ENCODE measurements at places on chromosomes 12 and 14. TPM values are rescaled to one million over a fixed set of nuclear protein-coding genes. Genes with fewer than 3 reads are reported as not detected.

Gene HOXC13
- total RNA-seq, result not detected

Gene NTF3
- total RNA-seq, result 1.8 TPM

Gene PMCH
- total RNA-seq, result not detected

Gene BMP4
- total RNA-seq, result 19.4 TPM

DNA sequence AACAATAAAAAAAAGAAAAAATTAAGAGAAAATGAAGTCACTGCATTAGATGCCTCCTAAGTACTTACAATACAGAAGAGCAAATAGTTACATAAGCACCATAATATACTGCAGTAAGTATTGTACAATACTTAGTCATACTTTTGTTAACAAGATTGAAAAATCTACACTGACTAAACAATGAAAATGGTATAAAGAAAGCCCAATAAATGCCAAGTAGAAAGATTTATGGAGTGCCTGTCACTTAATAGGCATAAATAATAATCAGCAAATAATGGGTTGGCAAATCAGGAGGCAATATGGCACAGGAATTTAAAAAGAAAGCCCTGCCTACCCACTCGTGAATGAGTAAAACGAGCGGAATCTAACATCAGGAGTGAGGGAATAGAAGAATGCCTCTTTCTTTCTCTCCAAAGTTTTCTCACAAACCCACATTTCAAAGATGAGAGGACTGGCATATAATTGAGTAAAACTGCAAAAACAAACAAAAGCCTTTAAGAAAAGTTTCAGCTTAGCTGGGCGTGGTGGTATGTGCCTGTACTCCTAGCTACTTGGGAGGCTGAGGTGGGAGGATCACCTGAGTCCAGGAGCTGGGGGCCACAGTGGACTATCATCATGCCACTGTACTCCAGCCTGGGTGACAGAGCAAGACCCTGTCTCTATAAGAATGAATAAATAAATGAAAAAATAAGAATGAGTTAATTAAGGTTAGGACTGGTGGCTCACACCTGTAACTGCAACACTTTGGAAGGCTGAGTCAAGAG, 36.1 kb downstream of the CRY1 start:
- peaks cover 22% of the 10 kb centered on the region for H3K4me1 ChIP-seq
- peak overlapping the region; percentile 17 for H3K27ac ChIP-seq
- no peak overlapping the region for H3K4me3 ChIP-seq
- H3K36me3 ChIP-seq, result no peaks in the 10 kb centered on the region
- no peak for DNase-seq

GRCh38 chr12:28512406-28512805, 322.1 kb downstream of the CCDC91 start:
- no peak for DNase-seq
- H3K27me3 ChIP-seq, result no peaks in the 10 kb centered on the region

DNA sequence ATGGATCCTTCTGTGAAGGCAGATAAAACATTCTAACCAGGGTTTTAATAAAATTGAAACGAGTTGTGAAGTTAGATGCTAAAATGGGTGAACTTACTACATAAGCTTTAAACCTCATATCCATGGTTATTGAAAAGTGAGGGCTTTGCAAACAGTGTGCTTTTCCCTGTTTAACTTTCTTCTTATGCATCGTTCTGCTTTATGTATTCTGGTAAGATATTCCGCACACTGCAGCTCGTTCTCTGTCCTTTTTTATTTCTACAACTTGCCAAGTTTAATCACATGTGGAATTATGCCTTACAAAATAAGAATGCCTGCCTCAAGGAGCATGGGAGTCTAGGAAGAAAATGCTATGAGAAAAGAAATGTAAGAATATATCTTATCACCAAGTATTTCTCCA, 30.9 kb downstream of the PELI2 start:
- H3K27ac ChIP-seq, result no peak overlapping the region
- H3K4me3 ChIP-seq, result no peak overlapping the region
- DNase-seq, result no peak
- H3K36me3 ChIP-seq, result no peaks in the 10 kb centered on the region

Data from sigmoid colon (tissue), 7 donors.